ENCODE measurements at places on chromosomes 13 and 19.
A peak's percentile ranks its signal among the peaks of the same experiment; 100 is the strongest.

DNA sequence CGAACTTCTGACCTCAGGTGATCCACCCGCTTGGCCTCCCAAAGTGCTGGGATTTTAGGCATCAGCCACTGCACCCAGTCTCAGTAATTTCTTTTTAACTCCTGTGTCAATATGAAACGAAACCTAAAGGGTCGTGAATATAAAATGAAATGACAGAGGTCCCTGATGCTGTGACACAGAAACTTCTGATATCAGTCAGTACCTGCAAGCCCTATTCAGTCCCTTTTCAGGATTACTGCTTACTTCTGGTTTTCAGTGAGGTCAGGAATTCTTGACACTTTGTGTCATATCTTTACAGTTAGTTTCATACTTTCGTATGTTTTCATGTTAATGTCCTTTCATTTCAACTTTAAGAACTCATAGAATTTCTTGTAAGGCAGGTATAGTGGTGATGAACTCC, 58.7 kb downstream of the RNF17 start:
- DNase-seq = no peak

DNA sequence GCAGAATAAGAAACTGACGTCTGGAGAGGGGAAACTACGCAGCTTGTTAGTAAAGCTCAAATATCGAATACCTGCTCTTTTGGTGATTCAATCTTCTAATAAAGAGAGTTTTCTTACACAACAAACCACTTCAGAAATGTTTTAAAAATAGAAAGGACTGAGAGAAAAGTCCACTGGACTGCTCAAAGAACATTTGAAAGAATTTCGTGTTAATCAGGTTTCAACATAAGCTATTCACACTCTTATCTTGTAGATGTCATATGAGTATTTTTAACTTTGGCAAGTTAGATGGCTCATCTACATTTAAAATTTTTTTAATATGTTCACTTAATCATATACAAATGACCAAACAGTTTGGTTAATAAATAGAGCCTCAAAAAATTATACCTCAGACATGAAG, 95.6 kb upstream of the FAM216B start:
- no peak for DNase-seq

GRCh38 chr19:51292971-51293370, 18.5 kb upstream of the IGLON5 start:
- DNase-seq = no peak

DNA sequence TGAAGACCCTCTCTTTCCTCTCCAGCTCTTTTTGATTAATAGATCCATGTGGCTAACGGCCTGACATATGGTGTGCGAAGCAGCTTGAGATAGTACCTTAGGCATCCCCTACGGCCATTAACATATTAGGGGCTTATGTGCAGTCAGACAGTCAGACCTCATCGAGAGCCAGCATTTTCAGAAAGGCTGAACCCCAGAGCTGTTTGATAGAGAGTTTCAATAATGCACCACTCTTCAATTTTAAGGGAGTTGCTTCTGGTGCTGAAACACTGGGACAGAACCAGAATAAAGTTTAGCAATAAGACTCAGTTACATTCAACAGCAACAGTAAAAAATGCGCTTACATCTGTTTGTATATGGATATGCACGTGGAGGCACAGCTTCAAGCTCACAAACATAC, 10.8 kb downstream of the POU4F1 start:
- no peak for DNase-seq

DNA sequence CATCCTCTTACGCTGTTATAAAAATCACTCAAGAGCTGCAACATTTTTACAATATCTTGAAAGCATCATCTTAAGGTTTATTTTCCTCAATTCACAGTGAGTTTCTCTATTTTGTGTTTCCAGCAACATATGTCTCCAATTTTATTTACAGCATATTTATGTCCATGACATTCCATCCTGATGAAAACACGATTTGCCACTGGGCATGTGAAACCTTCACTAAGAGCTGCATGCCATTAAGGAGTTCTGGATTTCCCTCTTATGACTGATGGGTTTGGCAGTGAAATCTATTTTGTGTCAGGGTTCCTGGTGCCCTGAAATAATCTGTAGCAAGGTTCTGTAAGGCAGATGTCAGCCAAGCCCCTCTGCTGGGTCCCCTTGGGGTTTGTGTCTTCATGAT, 527.6 kb upstream of the KLF12 start:
- no peak for DNase-seq

- no peak for DNase-seq
These were observed 650.8 kb upstream of the GPC6 start for GRCh38 chr13:92575777-92576176.

GRCh38 chr13:39253774-39254173, 215.5 kb downstream of the NHLRC3 start:
- no peak for DNase-seq

- DNase-seq = peak; percentile 24
These were observed 10.9 kb upstream of the TLE5 start for GRCh38 chr19:3073159-3073563.

DNA sequence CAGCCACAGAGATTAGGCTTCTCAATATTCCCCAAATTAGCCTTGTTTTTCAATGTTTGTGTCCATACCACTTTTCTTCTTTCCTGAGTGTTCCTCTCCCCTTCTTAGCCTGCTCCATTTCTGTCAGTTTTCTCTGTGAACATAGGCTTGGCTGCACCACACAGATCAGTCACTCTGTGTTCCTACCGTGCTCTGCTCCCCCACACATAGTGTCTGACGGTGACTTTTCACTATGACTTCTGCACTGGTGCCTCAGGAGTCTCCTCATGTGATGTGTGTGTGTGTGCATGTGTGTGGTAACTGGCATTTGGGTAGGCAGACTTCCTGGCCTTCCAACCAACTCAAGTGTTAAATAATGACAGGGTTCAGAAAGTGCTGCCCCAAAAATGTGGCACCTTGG, 47.9 kb upstream of the MYCBP2 start:
- peak; percentile 83 for DNase-seq

DNA sequence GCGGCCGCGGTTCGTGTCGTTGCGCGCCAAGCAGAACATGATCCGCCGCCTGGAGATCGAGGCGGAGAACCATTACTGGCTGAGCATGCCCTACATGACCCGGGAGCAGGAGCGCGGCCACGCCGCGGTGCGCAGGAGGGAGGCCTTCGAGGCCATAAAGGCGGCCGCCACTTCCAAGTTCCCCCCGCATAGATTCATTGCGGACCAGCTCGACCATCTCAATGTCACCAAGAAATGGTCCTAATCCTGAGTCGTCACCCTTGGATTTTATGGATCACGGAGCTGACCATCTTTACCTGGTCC, 475 bp downstream of the MRPL57 start:
- no peak for DNase-seq

GRCh38 chr19:44600466-44600865, 12.9 kb upstream of the IGSF23 start:
- no peak for DNase-seq

DNA sequence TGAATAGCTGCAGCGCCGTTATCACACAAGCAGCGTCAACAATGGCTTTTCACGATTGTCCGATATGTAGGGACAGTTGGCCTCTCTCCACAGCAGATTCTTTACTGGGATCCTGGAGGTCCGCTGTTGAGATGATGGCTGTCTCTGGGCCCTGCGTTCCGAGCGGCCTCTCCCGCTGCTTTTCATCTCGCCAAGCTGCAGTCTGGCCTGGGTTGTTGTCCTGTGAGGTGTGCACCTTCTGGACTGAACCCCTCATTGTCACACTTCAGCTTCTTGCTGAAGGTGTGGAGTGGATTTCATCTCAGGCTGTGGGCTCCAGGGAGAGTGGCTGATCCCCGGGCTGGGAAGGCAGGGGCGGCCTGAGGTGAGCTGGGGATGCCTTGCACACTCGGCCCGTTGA, 9.6 kb downstream of the UPF1 start:
- DNase-seq = no peak

GRCh38 chr13:110561344-110562035, at the start of gene RAB20:
TSS of gene RAB20 (minus strand) at chr13:110561722. CDS start at chr13:110561519, 203 bp downstream.
- peak; percentile 84 for DNase-seq

- no peak for DNase-seq
These were observed 90.9 kb downstream of the SIPA1L3 start for GRCh38 chr19:37997911-37998344.

DNA sequence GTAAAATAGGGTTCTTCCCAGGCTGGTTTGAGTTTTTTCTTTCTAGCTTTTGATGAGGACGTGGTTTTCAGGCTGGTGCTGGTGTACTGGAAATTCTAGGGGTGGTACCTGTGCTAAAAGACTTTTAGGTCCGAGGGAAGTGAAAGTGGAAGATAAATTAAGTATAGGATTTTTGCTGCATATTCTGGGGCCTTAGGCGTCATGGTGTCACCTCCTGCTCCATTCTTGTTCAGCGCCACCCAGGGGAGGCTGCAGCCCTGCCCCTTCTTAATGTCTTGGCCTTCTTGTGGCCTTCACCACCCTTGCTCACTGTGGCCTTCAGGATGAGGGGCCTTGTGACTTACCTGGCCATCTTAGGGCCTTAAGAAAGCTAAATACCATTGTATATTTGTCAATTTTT, 12.4 kb downstream of the ZNF552 start:
- no peak for DNase-seq

DNA sequence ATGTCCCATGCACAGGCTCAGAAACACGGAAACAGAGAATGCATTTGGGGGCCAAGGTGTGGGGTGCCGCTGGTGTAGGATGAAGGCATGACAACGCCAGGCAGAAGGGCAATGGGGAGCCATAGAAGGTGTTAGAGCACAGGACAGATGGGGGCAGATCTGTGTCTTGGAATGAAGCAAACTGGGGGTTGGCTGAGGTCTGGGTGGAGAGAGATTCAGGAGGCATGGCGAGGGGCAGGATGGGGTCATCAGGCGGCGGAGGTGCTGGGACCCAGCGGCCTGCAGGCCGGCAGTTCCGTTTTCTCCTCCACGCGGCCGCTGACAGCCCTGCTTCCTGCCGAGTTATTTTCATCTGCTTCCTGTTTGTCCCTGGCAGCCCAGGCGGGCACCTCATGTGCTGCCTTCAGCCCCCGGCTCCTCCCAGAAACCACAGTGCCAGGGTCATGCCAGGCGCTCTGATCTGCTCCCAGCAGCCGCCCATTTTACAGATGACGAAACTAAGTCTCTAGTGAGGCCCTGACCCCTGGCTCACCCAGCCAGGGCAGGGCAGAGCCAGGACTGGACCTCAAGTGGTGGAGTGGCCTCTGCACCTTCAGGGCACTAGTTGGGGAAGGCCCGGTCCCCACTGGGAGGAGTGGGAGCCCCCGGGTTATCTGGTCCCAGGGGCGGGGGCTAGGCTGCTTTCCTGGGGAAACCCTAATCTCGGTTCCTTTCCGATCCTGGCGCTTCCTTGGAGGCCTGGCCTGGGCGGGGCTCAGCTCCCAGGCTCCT, 2.2 kb downstream of the ARHGAP45 start:
- peak; percentile 98 for DNase-seq

DNA sequence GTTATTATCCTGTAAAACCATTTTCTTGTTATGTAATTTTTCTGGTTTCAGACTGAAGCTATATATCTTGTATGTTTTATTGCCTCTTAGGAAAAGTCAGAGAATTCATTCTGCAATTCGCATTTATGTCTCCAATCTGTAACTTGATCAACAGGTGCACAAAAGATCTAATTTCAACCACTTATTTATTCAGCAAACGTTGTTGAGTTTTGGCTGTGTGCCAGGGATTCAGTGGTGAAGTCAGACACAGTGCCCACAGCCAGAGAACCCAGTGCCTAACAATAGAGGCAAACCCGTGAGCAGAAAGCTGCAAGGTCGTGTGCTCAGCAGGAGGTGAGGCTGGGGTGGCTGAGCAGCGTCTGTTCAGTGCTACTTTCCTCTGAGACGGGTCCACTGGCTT, 119.5 kb upstream of the MCF2L start:
- DNase-seq = no peak

DNA sequence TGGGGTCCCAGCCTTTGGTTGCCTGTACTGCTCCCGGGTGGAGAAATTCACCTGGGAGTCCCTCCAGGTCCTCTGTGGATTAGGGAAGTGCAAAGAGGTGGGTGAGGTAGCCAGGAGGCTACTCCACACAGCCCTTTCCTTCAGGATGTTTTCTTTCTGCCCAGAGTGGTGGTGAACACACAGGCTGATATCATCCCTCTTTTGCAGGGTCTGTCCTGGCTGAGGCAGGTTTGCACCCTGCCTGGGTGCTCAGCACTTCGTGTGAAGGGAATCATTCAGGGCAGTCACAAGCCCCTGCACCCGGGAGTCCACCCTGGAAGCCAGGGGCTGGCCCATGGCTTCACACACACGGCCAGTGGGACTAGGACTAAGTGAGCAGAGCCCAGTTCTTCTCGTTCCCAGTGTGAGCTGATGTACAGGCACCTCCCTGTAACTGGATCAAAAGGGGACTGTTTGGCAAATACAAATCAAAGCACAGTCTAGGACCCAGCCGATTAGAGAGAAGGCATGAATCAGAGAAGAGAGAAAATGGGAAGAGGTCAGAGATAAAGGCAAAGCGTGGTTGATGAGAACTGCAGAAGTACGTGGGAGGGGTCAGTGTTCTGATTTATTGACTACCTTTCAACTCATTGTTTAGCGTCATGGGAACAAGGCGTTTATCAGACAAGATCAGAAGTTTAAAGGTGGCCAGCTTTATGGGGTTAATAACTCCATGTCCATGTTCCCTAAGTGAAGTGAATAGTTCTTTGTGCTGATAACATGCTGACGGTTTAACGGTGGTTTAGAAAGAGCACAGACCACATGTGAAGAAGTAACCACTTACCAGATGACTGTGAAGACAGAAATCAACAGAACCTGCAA, 30.4 kb upstream of the SPATA13 start:
- DNase-seq = no peak

DNA sequence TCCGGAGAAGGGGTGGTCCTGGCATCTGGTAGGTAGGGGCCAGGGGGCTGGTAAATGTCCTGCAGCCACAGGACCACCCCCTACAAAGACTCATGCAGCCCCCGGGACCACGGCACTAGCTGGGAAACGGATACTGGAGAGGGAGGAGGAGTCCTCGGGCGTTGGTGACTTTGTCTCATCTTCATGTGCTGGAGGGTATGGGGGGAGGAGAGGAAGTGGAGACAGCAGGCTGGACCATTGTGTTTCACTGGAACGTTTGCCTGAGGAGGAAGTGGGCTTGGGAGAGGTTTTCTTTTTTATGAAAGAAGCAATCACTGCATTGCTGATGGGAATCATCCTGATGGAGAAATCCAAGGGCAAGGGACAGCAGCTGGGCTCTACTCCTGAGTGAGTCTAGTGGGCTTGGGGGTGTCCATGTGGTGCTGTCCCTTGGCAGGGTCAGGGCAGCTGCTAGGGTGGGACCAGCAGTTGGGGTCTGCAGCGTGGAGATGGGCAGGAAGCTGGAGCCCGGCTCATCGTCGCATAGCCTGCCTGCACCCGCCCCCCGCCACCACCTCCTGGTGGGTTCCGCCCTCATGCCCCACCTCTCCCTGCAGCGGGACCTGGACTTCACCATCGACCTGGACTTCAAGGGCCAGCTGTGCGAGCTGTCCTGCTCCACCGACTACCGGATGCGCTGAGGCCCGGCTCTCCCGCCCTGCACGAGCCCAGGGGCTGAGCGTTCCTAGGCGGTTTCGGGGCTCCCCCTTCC, 1.7 kb upstream of the ADM5 start:
- peak; percentile 41 for DNase-seq

DNA sequence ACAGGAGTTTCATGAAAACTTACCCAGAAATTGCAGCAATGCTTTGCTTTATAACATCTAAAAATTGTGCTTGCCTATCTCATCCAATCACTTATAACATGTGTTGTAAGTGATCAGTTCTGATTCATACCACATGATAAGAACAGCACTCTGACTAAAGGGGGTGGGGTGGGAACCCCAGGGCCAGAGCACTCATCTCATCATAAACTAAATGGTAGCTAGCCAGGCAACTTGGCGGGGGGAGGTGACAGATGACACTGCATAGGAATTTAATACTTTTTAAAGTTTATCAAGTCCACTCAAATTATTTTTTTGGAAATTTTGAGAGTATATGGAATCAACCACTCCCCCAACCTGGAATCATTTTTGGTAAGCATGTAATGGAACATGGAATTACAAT, 42.1 kb downstream of the FOXO1 start:
- no peak for DNase-seq

GRCh38 chr19:7397687-7398086, 49.0 kb downstream of the ARHGEF18 start:
- DNase-seq = no peak

Data from suppressor macrophage (primary cell).